SW480 (cell line): ENCODE measurements at places on chromosomes 2 and 18.

DNA sequence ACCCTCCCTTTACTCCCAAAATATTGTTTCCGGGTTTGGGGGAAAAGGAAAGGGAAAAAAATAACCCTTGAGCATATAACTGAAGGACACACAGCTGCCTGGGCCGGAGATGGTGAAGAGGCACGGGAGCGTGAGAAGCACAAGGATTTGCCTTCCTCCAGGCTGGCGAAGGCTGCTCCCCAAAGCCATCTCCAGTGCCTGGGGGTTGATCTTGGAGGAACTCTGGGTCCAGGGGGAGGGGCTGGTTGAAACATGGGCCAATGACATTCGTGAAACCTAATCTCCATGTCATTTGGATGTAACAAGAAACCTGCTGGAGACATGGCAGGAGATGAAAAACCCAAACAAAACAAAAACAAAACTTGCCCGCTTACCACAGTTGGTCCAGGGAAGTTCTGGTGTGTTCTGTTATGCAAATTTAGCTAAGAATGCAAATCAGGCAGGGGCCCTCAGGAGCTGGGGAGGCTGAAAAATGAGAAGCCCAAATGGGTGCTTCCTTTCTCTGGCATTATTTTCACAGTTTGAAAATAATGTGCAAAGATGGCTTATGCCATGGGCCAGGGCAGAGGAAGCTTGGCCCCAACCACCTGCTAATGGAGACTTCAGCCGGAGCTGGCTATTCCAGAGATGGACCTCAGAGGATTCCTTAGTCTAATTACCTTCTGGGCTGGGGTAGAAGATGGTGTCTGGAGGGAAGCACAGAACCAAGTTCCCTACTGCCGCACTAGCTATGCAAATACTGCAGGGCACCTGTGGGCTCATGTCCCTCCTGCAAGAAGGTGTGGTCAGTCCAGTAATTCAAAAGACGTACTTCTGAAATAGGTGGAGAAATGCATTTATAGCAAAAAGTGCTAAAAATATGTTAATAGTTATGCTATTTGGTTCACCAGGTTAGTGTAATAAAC is 180.9 kb downstream of the BCL2 start:
- no peak for DNase-seq

DNA sequence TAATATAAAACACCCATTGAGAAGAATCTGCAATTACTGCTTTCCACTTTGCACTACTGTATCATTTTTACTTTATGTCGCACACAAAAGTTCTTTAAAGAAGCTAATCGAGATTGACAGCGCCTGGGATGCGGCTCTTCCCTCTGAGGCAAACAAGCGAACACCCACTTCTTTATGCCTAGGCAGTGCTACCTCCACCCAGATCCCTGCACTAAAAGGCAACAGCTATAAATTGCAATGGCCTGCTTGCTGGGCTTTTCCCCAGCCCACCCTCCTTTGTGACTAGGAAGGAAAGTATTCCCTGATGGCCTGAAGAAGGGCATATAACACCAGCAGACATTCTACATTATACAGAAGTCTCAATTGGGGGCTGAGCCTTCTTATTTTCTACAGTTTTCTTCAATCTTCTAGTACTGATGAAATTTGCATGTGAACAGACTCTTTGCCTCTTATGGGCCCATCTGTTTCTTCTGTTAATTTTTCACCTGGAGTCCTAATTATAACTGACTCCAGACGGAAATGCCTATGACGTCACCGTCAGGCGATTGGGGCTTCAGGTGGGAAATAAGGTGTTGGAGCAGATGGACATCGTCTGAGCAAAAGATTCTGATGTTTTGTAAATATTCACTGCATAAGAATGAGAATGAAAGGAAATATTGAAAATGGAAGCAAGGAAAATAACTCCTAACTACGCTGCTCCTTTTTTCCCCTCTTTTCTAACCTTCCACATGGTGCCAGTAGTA is 138.9 kb upstream of the DCC start:
- no peak for DNase-seq

DNA sequence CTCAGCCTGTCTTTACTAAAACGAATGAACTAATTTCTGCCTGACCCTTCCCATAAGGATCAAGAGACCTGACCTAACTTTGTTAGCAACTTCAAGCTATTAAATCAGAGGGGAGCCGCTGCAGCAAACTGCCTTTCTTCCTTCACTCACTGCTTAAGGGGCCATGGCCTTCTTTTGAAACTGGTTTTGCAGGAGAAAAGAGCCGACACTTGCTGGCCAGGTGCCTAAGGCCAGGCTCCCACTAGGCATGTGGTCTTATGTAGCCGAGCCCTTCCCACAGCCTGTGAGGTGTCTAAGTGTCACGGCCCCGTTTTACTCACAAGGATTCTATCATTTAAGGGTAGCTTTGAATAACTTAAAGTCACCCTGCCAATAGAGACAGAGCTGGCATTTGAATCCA is 130.8 kb downstream of the ZNF236 start:
- no peak for DNase-seq

DNA sequence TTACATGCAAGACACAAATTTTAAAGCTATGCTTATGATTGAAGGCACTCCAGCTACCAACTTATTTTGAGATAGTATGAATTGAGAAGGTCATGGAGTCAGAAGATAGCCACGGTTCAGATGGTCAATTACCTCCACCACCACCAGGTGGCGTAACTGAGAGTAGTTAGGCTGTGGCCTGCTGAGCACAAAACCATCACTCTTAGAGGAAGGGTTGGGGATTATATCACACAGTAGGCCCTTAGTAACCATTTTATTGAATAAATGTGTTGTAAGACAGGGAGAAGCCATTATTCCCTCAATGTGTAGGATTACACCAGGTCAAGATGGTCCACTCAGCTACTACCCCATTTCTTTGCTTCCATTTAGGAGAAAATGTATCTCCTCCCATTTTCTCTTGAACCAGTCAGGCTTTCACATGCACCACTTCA is 18.8 kb downstream of the KLHL41 start:
- peak; percentile 36 for DNase-seq
